ENCODE measurements at places on chromosomes 1 and 21.

GRCh38 chr1:185846672-185847444 is 112.7 kb downstream of the HMCN1 start:
- DNase-seq: no peak

GRCh38 chr1:233704170-233704897 is 90.4 kb downstream of the KCNK1 start:
- DNase-seq: no peak

- no peak for DNase-seq
These were observed 128.0 kb downstream of the ADAMTS1 start for GRCh38 chr21:26717146-26717739.

- peak; percentile 92 for DNase-seq
These were observed 38.2 kb upstream of the WASF2 start for GRCh38 chr1:27527890-27528817.

GRCh38 chr1:15756143-15757015 is 2.2 kb upstream of the FBLIM1 start:
- DNase-seq: no peak

- peak; percentile 96 for DNase-seq
These were observed at the start of gene RAB4A for GRCh38 chr1:229270547-229271447. TSS of gene RAB4A (plus strand) at chr1:229271111. CDS start at chr1:229271340, 229 bp downstream.

- no peak for DNase-seq
These were observed 24.7 kb downstream of the VPS45 start for GRCh38 chr1:150092180-150092791.

- peak; percentile 61 for DNase-seq
These were observed 3.5 kb downstream of the EPHX1 start for GRCh38 chr1:225813214-225813964.
